Stimulated activated CD4-positive, alpha-beta T cell treated with anti-CD3 and anti-CD28 coated beads, TNF-alpha, amount 100 ng/mL, for 1 hour (primary cell): ENCODE measurements at places on chromosomes 11 and 22.

DNA sequence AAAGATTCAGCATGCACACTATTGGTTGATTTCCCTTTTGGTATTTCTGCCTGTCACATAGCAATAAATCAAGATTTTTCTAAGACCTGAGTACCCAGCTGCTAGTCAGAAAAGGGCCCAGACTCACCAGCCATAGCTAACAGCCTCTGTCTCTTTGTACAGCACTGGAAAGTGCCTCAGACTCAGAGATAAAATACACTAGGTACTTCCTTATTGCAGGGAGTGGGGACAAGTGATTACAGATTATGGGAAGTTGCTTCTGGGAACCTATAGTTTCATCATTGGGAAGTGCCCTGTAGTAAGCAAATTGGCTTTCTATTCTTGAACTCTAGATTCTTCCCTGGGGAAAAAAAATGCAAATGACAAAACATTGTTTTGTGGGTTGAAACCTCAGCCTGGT is at the start of gene CASP5:
TSS of gene CASP5 (minus strand) at position 166 of the 400 bp plus-strand sequence. CDS start at position 134, 32 bp downstream.
- no peak for DNase-seq

DNA sequence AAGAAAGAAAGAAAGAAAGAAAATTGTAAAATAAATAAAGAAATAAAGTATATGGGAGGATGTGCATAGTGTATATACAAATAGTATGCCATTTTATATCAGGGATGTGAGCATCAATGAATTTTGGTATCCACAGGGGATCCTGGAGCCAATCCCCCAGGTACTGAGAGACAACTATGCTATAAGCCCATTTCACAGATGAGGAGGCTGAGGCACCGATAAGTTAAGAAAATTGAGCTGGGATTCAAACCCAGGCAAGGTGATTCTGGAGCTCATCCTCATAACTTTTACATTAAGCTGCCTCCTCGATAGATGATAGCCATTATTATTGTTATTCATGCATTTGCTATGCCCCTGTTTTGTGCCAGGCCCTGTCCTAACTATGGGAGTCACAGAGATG is 47.0 kb upstream of the ACCSL start:
- DNase-seq = no peak

DNA sequence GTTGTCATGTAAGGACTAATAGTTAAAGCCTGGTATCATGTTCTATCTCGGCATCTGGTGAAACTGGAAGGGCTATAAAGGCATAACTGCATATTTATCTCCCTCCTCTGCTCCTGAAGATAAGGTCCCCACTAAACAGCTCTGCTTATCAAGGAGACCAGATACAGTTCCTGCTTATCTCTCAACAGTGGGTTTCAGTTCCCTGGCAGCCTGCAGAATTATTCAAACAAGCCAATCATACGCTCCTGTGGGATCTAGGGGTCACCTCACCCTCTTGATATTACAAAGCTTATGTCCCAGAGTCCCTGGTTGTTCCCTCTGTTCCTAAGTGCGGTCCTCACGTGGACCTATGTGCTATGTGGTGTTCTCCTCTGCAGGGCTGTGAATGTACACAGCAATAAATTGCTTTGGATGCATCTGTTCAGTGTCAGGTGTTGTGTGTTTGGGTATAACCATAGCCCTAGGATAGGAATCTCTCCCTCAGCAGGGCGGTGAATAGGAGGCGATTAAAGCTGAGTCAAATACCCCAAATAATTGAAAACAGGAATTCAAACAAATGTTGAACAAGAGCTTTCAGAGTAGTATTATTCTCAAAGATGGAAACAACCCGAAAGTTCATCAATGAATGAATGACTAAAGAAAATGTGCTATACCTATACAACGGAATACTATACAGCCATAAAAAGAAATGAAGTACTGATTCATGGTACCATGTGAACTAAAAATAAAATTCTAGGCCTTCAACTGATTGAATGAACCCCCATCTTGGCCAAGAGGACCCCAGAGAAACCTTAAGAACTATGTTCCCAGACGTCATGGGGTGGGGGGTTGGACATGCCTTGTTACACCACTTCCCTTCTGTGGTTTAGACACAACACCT is 3.1 kb upstream of the OOSP4A start:
- no peak for DNase-seq

DNA sequence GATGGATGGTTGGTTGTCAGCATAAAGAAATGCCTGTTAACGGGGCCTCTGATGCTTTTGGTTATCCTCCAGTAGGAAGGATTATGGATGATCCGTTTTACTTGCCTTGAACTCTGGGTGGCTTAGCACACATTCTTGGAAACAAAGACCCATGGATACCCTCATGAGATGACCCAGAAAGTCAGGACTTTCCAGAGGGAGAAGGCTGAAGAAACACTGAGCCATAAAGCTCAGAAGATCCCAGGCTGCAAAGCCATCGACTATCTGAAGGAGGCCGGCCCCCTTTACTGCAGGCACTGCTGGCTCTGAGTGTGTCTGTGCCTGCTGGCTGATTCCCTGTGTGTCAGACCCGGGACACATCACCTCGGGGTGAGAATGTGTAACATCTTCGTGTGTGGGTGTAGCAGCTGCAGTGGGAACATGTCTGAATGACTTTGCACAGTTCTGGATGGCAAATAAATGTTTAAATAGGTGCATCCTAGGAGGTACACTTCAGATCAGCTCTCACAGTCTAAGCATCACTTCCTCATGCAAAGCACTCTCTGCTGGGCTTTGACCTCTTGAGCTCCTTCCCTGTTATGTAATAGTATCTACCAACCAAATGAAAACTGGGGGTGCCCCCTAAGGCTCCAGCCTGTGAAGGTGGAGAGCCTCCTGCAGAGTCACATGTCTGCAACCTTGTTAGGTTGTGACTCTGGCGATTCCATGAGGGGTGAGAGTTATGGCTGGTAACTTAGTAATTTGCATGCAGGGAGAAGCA is 1084.9 kb downstream of the TBC1D22A start:
- no peak for DNase-seq

DNA sequence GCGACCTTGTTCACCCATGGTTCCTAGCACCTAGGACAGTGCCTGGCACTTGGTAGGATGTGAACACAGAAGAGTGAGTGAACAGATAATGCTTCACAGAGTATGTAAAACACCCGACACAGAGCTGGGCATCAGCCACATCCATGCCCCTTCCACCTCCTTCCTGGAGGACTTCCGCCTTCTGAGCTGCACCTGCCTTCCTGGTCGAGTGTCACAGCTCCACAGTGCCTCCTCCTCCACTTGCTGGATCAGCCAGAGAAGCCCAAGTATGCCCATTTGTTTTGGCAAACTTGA is 20.1 kb downstream of the PRDM11 start:
- DNase-seq = no peak

- no peak for DNase-seq
These were observed 56.6 kb downstream of the BID start for GRCh38 chr22:17717708-17718107.

DNA sequence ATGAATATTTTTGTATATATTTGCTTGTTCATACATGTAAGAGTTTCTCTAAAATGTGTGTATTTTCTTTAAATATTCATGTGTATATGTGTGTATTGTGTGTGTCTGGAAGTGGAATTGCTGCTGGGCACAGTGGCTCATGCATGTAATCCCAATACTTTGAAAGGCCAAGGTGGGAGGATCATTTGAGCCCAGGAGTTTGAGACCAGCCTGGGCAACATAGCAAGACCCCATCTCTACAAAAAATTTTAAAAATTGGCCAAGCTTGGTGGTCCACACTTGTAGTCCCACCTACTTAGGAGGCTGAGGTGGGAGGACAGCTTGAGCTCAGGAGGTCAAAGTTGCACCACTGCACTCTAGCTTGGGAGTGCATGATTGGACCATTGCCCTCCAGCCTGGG is 4.7 kb upstream of the LGR4 start:
- no peak for DNase-seq

DNA sequence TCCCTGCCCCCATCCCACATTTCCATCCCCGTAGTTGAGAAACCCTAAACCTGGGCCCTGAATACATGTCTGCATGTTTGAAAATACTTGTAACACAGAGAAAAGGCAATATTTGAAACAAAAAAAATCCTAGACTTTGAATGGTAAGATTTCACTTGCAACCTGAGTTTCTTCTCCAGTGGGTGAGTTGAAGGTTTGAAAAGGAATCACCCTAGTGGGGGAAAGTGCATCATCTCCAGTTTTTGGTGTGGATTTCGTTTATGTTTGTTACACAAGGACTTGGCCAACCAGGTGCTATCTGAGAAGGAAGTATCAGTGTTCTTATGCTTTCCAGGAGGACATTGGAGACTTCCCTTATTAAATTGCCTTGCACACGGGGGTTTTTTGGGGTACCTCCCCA is 90.4 kb downstream of the ABTB2 start:
- DNase-seq = no peak

GRCh38 chr11:66862559-66863037 is 5.7 kb downstream of the LRFN4 start:
- DNase-seq = no peak

DNA sequence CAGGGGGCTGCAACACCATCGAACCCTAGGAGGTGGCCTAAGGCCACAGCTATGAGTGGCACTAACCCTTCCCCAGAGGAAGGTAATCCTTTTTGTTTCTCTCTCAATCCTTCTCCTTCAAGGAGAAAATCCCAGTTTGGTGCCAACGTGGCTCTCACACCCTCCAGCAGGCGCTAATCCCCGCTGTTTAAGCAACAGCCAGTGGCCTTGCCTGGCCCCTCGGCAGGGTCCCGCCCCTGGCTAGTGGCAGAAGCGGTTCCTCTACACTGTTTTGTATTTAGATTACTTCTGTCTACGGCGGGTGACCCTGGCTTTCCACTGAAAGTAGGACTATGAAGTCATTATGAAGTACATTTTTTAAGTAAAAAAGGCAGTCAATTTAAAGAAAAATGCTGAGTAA is 15.5 kb downstream of the GNAZ start:
- DNase-seq = no peak

GRCh38 chr11:2819316-2819715 is 66.3 kb downstream of the CDKN1C start:
- DNase-seq = no peak

GRCh38 chr22:42177891-42178336 is 47.3 kb upstream of the CYP2D6 start:
- DNase-seq = no peak

- DNase-seq = no peak
These were observed 219.7 kb downstream of the CEP164 start for GRCh38 chr11:117547195-117547850.

DNA sequence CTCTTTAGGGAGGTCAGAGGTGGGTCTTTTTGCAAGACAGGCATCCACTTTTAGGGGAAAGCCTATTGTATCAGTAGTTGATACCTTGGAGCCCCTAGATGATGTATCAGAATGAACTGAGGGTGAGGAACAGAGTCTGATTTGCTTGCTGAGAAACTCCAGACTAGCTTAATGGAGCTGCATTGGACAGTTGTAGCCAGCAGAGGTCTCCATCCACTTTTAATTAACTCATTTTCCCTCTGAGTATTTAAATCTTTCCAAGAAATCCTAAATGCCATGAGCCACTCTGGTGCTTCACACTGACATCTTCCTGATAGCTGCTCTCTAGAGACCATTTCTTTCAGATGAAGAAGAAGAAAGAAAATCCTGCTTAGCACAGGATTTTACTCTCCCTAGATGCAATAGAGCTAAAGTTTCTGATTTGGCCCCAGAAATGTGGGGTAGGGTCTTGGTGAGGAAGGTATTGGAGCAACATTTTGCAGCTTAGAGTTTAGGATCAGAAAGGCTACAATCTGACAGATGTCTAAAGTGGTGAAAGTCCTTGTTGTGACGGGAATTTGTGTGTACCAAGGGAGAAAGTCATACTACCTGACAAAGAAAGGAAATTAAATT is 38.0 kb downstream of the EXT2 start:
- no peak for DNase-seq

DNA sequence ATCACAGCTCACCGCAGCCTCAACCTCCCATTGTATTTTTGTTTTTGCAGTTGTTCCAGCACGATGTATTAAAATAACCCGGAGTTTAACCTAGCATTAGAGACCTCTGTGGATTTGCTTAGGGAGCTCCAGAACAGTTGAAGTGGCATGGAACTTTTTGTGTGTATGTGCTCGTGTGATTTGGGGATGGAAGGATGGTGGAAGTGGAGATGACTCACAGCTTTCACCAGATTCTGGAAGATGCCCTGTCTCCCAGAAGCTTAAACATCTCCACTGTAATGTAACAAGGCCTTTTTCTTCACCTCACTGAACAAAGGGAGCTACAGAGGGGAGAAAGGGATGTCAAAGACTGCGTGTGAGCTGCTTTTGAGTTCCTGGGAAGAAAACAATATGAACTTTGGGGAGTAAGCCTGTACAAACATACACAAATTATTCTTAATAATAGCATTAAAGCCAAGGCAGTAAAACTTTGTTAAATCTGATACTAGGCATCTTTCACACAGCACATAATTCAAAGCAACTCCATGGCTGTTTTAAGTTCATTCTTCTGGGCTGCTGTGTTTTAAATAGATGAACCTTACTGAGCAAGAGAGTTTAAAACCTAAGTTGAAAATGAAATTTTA is 226.4 kb downstream of the ADAMTS15 start:
- no peak for DNase-seq

DNA sequence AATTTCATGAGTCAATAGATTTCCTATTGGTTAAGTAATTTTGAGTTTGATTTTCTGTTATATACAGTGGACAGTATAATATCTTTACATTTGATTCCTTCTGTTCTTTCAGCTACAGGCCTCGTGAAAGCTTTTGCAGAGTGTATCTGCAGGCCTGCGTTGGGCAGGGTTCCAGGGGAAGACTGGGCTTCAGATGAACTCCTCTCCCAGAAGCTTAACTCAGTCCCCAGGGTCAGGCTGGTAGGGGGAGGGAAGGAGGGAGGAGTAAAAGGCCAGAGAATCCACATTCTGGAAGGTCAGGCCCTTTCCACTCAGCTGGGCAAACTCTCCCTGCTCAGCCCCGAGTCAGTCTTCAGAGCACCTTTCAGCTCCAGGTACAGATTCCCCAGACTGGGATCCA is 100.4 kb upstream of the NECTIN1 start:
- DNase-seq = no peak

DNA sequence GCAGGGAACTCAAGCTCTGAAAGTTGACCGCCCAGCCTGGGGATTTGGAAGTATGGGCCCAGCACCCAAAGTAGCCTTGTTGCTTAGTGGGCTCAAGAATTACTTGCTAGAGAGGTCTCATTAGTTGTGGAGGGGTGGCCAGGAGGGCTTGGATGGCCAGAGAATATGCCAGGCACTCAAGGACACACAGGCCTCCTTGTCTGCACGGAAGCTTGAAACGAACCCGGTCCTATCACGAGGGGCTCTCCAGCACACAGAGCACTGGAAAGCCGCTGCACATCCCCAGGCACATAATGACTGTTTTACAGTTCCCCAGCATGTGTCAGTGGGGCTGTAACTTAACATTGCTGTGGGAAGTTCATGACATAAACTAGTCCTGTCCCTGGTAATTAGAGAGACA is 55.9 kb downstream of the NAT10 start:
- DNase-seq = no peak

- no peak for DNase-seq
These were observed 457.0 kb downstream of the DLG2 start for GRCh38 chr11:85170184-85170583.
